Left renal pelvis (tissue), 4 donors: ENCODE measurements at places on chromosomes 4 and X. TPM values are rescaled to one million over a fixed set of nuclear protein-coding genes. Genes with fewer than 3 reads are reported as not detected.

Gene PPID
- 87.2 TPM for polyA plus RNA-seq

Gene LNX1
- polyA plus RNA-seq = 16.2 TPM

Gene UTP14A
- 18.2 TPM for polyA plus RNA-seq

Gene BMX
- polyA plus RNA-seq = 0.50 TPM

Gene EIF2S3
- polyA plus RNA-seq = 144 TPM
